ENCODE measurements at places on chromosomes 16 and 17. TPM values are rescaled to one million over a fixed set of nuclear protein-coding genes. Genes with fewer than 3 reads are reported as not detected.

The ZNF232 gene
- total RNA-seq = 5.5 TPM

The CD300E gene
- 15.6 TPM for total RNA-seq

DNA sequence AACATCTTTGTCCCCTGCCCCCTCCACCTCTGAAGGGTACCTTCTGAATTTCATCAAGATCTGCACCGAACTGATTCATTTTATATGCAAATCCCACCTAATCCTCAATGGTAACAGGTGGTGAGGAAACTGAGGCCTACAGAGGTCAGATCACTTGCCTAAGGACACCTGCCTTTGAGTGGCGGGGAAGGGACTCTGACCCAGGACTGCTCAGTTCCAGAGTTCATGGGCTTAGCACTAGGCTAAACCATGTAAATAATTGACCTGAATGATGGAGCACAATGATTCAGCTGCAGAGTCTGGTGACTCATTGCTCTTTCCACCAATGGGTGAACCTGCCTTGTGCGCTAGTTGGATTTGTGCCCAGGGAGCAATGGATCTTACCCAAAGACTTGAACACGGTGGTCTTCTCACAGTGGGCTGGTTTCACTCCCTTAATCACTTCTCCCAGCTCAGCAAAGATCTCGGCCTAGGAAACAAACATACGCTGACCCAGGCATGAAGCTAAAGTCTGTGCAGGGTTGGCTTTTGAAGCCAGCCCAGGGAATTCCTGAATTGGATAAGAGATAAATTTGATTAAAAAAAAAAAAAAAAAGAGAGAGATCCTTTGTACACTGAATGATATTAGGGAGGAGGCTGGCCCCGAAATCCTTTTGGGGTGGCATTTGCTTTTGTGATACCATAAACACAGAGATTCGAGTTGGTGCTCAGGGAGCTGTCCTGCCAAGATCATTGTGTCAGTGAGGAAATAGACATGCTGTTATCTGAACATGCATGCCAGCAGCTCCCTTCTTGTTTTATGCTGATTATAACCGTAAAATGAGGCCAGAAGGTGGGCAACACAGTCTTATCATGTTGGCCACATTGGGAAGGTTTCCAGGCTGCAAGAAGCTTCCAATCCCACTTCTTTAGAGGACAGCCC is 17.0 kb downstream of the CRYM start:
- no peak overlapping the region for H3K27ac ChIP-seq
- no peak overlapping the region for H3K4me3 ChIP-seq
- H3K27me3 ChIP-seq = no peaks in the 10 kb centered on the region
- H3K4me1 ChIP-seq = no peaks in the 10 kb centered on the region
- DNase-seq = no peak
- H3K36me3 ChIP-seq = no peaks in the 10 kb centered on the region

GRCh38 chr17:17393976-17394375 is 82.8 kb upstream of the MED9 start:
- no peaks in the 10 kb centered on the region for H3K27me3 ChIP-seq
- peaks cover 8% of the 10 kb centered on the region for H3K4me1 ChIP-seq
- no peak overlapping the region for H3K4me3 ChIP-seq
- H3K27ac ChIP-seq = no peak overlapping the region
- H3K36me3 ChIP-seq = no peaks in the 10 kb centered on the region
- no peak for DNase-seq

The STH gene
- not detected for total RNA-seq

The GPRC5B gene
- total RNA-seq = 5.3 TPM

- H3K36me3 ChIP-seq = no peaks in the 10 kb centered on the region
- peak overlapping the region; percentile 70 for H3K4me3 ChIP-seq
- peaks cover 6% of the 10 kb centered on the region for H3K27me3 ChIP-seq
- H3K27ac ChIP-seq = no peak overlapping the region
These were observed 641 bp downstream of the SBK1 start for GRCh38 chr16:28292731-28293600.

Data from upper lobe of left lung (tissue), 6 donors.